ENCODE measurements at places on chromosomes 1 and 21.

DNA sequence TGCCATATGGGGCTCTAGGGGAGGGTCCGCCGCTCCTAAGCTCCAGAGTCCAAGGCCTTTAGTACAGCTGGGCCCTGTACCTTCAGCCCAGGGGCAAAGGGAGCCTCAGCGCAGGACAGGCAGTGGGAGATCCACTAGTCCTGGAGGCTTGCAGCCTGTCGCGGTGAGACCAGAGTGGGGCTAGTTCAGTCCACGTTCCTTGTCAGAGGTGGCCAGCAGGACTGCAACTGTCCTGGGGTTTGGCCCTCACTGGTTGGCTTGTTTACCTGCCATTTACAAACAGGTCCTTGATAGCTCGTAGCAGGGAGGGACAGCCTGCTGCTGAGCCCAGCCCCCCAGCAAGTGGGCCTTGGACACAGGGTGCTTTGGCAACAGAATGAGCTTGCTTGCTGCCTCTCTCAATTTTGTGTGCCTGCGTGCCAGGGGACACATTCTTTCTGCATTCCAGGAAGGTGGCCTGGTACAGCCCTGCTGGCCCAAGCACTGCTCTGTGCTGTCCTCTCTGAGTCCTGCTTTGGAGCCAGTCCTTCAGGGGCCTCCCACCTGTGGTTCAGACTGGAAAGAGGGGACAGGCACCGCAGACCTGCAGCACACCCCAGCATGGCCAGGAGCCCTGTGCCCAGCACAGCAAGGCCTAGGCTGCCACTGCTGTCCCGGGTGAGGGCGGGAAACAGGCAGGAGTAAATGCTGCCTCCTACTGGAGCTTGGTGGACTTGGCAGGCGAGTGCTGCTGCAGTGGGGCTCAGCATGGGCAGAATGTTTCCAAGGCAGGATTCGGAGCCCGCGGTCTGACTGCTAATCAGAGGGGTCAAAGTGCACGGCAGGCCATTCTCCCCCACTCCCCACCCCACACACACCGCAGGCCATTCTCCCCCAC, 15.2 kb downstream of the H6PD start:
- peak; percentile 85 for DNase-seq

GRCh38 chr1:169509354-169509753, 23.6 kb upstream of the SLC19A2 start:
- no peak for DNase-seq

- no peak for DNase-seq
Observed at GRCh38 chr1:4177425-4178150, 277.5 kb upstream of the C1orf174 start.

- no peak for DNase-seq
Observed at GRCh38 chr1:170664828-170665612, 1.1 kb downstream of the PRRX1 start.

DNA sequence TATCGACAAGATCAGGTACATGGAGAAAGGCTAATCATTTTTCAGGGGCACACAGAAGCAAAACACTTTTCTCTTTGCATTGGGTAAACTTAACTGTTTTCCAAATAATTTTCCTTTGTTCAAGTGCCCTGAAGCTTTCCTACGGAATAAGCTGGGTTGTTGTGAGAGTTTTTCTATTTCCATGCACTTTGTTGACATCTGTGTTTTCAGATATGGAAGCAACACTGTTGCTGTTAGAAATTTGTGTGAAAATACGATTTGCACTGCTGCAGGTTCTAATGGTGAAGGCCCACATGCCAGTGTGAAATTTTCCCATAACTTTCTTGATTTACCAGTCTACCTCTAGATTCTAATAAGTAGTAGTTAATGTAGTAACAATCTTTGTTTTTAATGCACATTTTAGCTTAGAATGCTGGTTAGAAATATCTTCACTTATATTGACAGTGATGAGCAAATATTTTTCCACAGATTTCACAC, 18.3 kb downstream of the NFYC start:
- DNase-seq = no peak

DNA sequence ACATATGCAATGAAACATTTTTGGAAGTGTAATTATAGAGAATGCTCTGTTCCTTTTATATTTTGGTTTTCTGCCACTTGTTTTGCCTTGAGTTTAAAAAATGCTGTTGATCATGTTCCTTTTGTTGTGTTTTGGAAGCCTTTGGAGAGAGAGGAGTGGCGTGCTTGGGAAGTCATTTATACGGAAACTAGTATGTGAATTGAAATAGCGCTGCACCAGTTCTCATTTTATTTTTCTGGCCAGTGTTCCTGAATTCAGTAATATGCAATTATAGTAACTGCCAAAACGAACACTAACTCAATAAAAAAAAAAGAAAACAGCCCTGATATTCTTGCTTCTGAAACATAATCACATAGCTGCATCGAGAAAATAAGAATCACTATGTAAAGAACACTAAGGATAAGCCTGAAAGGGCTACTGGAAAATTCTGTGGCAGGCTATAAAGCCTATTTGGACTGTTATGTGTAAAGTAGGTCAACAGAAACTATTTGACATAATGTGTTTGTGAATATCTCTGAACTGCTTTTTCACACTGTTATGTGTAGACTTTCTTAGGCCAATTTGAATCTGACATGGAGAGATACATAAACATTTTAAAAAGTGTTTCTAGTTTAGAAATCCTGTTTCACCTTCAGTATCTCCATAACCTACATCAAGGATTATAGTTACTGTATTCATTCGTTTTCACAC, 742.0 kb downstream of the KCNT2 start:
- DNase-seq = no peak

DNA sequence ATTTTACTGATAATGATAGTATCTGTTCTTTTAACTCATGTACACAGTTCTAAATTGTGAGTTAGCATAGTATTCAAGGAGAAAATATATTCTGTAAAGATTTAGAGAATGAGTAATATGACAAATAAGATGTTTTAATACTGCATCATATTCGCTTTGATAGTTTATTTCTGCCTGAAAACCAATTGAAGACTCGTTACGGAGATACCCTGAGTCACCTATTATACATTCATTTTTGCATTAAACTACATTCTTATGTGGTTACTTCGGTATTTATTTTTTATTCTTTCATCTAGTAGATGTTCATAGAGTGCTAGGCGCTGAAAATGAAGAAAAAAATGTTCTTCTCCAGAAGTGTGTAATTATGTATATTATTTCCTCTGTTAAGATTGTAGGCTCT, 5.3 kb downstream of the UHMK1 start:
- no peak for DNase-seq

DNA sequence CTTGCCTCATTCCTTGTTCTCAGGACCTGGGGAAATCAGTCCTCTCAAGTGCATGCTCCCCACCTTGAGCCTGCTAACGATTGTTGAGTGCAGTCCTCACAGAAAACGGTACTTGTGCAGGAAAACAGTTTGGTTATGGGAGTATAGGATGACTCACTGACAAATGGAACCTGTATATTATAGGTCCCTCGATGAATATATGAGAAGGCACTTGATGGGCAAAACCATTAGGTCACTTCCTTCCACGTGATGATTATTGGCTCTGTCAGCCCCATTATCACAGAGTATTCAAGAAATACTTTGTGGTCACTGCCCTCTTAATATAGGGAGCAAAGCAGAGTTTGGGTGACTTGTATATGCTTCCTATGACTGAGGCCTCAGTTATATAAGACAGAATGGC, 6.2 kb downstream of the CCDC17 start:
- no peak for DNase-seq

- no peak for DNase-seq
Observed at GRCh38 chr21:35222021-35222420, 172.9 kb upstream of the RUNX1 start.

DNA sequence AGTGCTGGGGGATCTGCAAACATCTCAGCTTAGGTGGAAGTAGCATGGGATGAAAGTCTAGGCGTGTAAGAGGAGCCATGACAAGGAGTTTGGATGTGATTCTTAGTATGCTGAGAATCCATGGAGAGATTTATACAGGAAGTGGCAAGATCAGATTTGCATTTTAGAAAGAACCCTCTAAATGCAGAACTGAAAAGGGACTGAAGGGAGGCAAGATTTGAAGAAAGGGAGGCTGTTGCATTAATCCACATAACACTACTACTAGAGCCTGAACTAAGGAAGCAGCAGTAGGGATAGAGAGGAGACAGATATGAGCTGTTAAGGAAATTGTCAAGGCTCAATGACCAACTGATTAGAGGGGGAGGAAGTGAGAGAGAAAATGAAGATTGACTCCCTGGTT, 9.8 kb downstream of the C1orf74 start:
- no peak for DNase-seq

DNA sequence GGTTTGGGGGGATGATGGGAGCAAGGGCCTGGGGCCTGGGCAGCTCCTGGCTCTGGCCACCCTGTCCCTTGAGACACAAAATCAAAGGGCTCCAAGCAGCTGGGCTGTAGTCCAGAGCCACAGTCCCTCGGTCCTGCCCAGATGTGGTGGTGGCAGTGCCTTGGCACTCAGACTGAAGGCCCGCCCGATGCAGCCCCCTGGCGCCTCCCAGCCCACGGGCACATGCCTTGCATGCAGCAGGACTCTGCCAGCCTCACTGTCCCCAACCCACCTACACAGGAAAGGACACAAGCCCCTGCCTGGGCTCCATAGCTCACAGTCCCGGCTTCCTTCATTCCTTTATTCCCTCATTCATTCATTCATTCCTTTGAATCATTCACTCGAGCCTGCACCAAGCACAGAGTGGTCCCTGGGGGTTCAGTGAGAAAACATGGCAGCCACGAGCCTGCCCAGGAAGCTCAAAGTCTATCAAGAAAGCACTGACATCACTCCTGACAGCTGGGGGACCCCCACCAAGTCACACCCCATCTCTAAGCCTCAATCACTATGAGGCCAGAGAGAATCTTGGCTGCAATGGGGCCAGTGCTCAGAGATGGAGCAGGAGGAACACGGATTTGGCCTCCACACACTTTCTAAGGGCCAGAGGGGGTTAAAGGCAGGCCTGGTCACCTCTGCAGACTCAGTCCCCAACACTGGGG, 5.8 kb downstream of the SDC3 start:
- no peak for DNase-seq

DNA sequence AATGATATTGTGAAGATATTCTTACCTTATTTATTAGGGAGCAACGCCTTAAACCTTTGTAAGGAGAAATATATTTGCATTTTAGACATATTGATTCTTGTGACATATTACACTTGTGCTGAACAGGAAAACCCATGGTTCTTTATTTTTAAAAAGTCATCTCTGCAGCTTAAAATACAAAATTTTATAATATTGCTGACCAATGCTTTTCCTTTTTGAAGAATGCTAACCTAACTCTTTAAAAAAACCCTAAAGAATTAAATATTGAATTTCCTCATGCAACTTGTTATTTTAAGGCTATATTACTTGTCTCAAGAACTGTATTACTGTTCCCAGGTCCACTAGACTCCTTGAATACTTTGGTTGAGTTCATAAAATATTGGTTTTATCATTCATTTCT, 99.0 kb downstream of the NEK7 start:
- no peak for DNase-seq

GRCh38 chr1:166127003-166127402, 39.8 kb downstream of the FAM78B start:
- no peak for DNase-seq

DNA sequence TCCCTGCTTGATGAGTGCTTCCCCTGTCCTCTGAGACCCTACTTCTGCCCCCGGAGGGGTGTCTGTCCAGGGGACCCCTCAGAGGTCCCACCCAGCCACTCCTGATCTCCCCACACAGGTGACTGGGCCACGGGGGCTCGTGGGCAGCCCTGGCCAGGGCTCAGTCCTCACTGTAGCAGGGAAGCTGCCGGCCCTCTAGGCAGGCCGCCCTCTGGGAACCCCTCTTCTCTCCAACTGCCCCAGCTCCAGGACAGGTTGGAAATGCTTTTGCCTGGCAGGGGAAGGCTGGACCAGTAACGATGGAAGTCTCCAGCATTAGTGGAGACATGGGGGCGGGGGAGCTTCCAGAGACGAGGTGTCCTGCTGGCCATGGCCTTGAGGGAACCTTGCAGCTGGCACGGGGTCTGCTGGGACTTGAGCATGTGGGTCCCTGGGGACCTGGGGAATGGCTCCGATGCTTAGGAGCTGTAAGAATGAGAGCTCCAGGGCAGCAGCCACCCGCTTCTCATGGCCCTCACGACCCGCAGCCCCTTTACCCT, 3.1 kb upstream of the FNDC10 start:
- DNase-seq = no peak

Measured in iPS-NIHi11 (cell line).